NCI-H2171 (cell line): ENCODE measurements at places on chromosomes 13 and 19.

- DNase-seq, result peak; percentile 18
Measured at GRCh38 chr13:42660333-42660965, 86.5 kb downstream of the TNFSF11 start.

DNA sequence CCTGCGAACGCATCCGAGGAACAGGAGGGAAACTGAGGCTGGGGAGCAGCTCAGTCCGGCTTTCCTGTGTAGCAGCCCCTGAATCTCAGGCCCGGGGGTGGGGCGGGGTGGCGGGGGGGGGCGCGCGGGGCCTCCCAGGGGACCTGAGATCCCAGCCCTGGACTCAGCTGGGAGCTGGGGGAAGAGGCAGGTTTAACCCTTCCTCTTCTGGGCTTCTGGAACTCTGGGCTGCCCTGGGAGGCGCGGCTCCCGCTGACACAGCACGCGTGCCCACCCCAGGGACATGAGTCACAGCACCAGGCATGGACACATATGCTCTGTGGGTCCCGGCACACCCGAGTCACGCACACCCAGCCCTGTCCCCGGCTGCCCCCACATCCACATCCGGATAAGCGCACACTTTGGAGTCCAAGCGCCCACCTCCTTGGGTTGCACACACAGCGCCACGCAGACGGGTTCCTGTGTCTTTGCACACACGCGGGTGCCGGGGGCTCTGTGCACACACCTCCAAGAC, 3.5 kb upstream of the CIRBP start:
- DNase-seq, result no peak

DNA sequence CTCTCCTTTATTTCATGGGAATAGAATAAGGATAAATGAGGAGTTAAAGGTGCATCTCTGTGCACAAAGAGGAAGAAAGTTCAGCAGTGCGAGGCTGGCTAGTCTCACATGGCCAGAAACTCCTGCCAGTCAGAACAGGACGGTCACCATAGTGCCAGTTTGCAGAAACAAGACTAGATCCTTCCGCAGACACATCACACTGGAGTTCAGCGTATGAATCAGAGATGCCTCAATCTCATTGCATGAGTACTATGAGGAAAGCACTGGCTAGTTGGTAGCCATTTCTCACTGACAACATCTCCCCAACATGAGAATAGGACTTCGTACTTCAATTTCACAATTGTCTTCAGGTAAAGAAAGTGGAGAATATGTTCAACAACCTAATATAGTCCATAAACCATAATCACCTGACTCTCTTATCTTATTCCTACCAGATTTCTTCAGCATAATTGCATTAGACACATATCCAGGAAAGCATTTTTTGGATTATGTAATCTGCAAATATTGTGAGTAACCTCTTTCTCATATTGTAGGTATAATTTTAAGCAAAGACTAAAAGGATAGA, 34.9 kb downstream of the RXFP2 start:
- no peak for DNase-seq

- no peak for DNase-seq
Measured at GRCh38 chr13:79646880-79647279, 165.9 kb downstream of the NDFIP2 start.

DNA sequence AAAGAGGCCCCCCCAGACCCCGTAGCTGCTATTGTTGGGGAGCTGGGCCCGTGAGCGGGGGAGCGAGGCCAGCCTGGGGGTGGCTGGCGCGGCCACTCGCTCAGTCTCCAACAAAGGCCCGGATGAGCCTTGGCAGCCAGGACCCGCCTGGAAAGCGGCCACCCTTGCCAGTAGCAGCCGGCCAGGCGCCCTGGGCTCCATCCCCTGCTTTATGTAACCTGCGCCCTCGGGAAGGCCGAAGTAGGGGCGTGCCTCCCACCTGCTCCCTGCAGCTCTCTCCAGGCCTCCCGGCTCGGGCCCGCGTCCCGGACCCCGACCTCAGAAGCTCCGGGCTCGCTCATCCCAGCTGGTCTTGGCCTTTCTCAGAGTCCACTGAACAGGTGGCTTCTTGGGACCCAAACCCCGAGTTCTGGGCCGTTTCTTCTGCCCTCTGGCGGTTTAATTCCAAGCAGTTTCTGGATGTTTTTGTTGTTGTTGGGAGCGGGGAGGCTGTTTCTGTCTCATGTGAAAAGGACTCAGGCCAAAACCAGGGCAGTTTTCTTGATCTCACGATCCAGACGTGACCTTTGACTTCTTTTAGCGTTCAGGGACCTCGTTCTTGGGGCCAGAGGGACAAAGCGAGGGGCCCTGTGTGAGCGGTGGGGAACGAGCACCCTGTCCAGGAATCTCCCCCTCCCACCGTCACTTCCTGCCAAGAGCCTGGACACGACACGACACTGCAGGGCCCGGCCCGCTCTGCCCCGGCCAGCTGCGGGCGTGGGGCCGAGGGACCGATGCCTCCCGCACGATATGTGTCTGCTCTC, 1.2 kb downstream of the CDC34 start:
- DNase-seq, result no peak

DNA sequence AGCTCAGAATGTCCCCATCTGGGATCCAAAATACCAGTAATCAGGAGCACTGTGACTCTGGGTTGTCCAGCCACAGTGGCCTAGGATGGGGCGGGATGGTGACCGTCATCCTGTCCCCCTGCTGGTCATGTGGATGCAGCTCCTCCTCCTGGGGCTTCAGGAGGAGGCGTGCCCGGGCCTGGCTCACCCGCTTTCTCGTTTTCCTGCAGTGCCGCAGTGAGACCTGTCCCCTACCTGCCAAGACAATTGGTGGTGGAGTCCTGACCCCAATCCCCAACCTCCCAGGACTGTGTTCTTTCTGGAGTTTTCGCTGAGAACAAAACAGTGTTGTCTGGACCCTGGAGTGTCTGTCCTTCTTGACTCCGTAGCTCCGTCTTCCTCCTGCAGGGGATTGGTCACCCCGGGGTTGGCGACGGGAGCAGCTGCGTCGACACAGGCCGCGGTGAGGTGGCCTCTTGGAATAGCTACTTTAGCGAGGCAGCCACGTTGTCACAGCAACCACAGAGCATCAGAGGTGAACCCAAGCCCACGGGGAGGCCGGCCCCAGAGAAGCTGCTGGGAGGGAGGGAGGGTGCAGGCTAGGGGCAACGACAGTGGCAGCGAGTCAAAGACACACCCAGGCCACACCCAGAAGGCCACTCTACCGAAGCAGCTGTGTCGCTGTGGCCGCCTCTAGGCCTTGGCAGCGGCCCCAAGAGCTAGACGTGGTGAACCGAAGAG, 10.2 kb upstream of the EMC10 start:
- DNase-seq, result no peak

GRCh38 chr19:49851456-49852259, 699 bp downstream of the PTOV1 start:
- DNase-seq, result peak; percentile 71

GRCh38 chr19:3142292-3142670, 6.4 kb downstream of the GNA15 start:
- no peak for DNase-seq

DNA sequence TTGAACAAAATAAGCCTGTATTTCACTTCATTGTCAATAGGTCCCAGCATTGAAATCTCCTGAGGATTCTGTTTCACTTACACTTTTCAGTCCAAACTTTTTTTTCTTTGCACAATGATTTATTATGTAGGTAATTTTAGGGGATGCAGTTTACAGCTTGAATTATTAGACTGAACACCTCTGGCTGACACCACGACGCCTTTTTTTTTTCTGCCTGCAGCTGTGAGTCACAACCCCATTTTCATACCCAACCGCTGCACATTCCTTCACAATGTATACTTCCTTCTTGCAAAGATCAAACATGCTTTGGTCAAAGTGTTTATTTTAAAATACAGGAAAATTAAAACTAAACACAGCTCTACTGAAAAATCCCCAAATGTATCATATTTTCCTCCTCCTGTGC, 11.4 kb downstream of the ZIC2 start:
- no peak for DNase-seq

- no peak for DNase-seq
Measured at GRCh38 chr13:98942485-98942884, 35.4 kb downstream of the DOCK9 start.

DNA sequence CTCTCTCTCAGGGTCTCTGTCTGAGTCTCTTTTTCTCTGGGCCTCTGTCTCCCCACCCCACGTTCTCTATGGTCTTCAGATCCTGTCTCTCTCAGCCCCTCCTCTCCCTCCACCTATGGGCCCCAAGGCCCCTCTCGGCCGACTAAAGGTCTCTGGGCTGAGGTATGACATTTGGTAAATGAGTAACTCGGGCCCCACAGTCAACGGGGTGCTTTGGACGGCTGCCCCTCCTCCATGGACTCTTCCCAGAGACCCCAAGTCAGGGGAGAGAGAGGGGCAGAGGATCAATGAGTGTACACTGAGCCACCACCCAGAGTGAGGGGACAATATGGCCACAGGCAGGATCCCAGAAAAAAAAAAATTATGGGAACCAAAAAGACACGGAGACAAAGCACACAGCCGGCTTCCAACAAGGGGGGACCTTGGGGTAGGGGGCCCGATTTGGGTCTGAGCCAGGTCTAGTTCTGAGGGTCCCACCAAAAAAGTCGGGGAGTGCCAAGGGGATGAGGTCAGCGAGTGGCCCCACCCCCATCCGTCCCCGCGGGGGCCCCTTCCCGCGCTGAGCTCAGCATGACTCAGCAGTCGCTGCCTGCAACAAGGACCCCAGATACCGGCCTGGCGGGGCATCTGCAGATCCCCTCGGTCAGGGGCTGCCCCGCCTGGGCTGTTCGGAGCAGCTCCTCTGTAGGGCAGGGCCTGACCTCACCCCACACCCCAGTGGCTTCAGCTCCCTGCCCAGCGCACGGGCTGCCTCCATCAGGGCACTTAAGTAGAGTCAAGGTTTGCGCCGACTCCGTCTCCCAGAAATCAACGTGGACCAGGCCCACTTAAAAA, 1.5 kb upstream of the FTL start:
- DNase-seq, result peak; percentile 20

- DNase-seq, result no peak
Measured at GRCh38 chr19:2114218-2114617, 17.5 kb downstream of the IZUMO4 start.

GRCh38 chr13:71829547-71829946, 37.5 kb downstream of the DACH1 start:
- no peak for DNase-seq

GRCh38 chr13:92346046-92346445, 880.6 kb upstream of the GPC6 start:
- no peak for DNase-seq

- DNase-seq, result no peak
Measured at GRCh38 chr19:29798774-29799497, 12.9 kb upstream of the CCNE1 start.

- no peak for DNase-seq
Measured at GRCh38 chr19:30862876-30863275, 486.4 kb downstream of the TSHZ3 start.

DNA sequence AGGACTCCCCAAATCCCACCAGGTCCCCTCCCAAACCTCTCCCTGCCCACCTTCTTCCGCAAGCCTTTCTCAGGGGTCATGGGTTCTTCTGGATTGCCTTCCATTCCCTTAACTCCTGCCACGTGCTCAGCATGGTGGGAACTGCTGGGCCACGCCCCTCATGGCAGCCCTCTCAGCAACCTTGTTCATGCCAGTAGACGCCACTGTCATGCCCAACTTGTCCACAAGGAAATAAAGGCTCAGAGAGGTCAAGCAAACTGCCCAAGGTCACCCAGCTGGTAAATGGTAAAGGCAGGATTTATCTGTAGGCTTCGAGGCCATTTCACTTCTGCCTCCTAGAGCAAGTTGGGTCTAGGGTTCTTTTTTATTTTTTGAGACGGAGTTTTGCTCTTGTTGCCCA, 10.9 kb downstream of the PRAM1 start:
- no peak for DNase-seq

DNA sequence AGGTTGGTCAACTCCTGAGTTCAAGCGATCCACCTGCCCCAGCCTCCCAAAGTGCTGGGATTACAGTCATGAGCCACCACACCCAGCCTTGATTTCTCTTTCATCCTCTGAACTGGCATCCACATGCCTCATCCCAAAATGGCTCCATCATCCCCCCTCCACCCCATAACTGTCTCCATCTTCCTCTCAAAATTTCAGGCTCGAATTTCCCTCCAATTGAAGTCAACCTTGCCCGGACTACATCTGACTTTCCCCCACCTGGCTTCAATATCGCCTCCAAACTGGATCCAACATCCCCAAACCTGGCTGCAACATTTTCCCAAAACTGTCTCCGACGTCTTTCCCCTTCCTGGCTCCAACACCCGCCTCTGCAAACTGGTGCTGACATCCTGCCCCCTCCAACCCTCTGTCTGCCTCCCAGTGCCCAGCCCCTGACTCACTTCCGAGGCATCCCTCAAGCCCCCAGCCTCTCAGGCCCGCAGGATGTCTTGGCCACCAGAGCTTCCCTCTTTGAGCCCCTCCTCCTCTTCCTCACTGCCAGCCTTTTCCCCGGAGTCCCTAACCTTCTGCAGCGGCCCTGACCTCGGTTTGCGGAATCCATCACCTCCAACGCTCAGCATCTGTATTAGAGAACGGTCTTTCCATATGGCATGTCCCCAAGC, 943 bp downstream of the EXOC3L2 start:
- no peak for DNase-seq

DNA sequence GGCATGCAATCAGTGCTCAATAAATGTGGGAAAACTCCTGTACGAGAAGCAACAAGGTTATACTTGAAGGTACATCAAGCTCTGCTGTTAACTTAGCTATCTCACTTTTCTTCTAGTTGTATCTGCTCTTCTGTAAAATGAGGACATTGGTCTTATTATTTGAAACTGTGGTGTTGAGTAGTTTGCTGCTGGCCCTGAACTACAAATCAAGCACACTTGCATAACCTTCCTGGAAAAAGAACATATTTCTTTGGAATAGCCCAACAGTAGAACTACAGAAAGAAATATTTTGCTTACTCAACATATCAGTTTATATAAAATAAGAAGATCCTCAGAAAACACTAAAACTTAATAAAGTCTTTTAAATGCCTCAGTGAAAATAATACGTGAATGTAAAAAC, 203.0 kb downstream of the KCTD12 start:
- no peak for DNase-seq

- DNase-seq, result no peak
Measured at GRCh38 chr13:94478913-94479312, 569 bp downstream of the DCT start.

DNA sequence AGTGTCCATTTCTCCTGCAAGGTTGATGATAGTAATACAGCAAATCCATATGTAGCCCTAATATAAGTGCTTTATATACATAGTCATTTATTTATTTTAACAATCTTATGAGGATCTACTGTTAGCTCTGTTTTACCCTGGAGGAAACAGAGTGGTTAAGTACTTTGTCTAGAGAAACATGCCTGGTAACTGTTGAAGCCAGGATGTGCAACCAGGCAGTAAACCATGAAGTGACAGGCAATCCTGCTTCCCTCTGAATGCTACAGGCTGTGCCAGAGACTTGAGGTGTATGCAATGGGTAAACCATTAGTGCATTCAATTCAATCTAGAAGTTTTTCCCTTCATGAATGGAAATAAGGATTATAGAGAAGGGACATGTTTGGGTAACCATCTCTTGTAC, 911.0 kb downstream of the PCDH17 start:
- DNase-seq, result no peak

- no peak for DNase-seq
Measured at GRCh38 chr13:27024074-27024461, 147.5 kb downstream of the USP12 start.

- no peak for DNase-seq
Measured at GRCh38 chr13:63337921-63338320, 1922.3 kb upstream of the PCDH20 start.

- no peak for DNase-seq
Measured at GRCh38 chr19:20279516-20279915, 112.5 kb downstream of the ZNF486 start.
